ENCODE measurements at places on chromosomes 13 and 19. TPM values are rescaled to one million over a fixed set of nuclear protein-coding genes. Genes with fewer than 3 reads are reported as not detected.

S1PR4 gene
- not detected for total RNA-seq

GRCh38 chr13:78603240-78603957 is at the start of gene POU4F1:
Gene POU4F1 (minus strand): TSS chr13:78603552. CDS start chr13:78603326, 226 bp downstream.
- peak; percentile 68 for DNase-seq

ACTMAP gene
- total RNA-seq = 2.0 TPM

DNA sequence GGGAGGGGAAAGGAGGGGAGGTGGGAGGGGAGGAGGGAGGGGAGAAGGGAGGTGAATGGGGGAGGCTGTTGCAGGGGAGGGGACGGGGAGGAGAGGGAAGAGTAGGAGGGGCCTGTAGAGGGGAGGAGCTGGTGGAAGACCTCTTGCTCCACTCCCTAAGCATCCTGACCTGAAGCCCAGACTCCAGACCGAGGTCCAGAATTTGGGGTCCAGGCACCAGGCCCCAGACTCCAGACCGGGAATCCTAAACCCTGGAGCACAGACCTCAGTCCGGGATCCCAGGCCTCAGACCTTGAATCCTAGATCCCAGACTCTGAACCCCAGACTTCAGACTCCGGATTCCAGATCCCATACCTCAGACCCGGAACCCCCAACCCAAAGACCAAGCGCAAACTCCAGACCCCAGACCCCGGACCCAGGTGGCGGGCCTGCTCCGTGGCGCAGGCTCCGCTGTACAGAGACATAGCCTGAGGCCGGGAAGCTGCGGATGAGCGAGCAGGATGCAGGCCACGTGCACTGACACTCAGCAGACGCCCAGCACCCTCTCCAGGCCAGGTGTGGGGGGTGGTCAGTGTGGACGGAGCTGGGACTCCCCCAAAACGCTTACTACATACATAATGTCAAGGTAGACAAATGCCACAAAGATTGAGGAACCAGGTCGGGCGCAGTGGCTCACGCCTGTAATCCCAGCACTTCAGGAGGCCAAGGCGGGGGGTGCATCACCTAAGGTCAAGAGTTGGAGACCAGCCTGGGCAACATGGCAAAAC is 710 bp upstream of the BTBD2 start:
- DNase-seq = peak; percentile 74

SULT2A1 gene
- not detected for total RNA-seq

ATP8A2 gene
- 1.2 TPM for total RNA-seq
